Activated CD8-positive, alpha-beta memory T cell treated with anti-CD3 and anti-CD28 coated beads, Interleukin-2, amount 10 ng/mL, durations not matched to agents 7 days and 5 days (primary cell): ENCODE measurements at places on chromosomes 3 and 15. TPM values are rescaled to one million over a fixed set of nuclear protein-coding genes. Genes with fewer than 3 reads are reported as not detected.

DNA sequence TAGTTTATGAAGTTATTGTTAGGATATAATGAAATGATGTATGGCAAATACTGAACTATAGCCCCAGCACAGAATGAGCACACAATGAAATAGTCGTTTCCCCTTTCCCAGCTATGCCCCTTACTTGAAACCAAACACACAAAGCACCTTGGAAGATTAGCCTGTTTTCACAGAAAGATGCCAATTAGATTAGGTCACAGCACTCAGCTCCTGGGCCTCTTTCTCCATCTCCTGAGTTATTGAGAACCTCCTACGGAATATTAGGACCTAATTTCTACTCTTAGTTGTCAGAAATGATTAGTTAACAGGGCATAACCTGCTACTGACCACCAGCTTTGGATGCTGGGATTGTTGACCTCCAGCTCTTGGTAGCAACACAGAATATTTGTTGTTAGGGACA is 269.4 kb upstream of the ROPN1 start:
- no peak for DNase-seq
- no peaks in the 10 kb centered on the region for H3K4me1 ChIP-seq
- H3K27me3 ChIP-seq, result peaks cover 13% of the 10 kb centered on the region

DNA sequence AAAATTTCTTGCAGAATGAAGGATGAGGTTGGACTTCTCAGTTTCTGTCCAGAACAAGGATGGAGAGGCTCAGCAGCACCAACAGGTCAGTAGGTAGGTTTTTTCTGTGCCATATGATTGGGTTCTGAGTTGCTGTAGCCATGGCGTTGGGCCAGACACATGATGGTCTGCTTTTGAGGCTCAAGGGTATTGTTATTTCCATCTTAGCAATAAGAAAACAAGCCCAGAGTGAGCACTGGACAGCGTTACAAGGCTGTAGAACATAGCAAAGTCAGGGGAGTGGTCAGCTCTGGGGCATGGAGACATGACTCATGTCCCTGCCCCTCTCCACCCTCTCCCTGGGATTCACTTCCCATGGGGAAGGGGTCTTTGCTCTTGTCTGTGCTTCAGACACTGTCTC is 137.6 kb upstream of the TOPAZ1 start:
- DNase-seq, result no peak
- H3K36me3 ChIP-seq, result peaks cover 2% of the 10 kb centered on the region
- H3K27me3 ChIP-seq, result peaks cover 54% of the 10 kb centered on the region
- H3K27ac ChIP-seq, result peak overlapping the region; percentile 3

- H3K36me3 ChIP-seq, result no peaks in the 10 kb centered on the region
- no peak for DNase-seq
- H3K4me3 ChIP-seq, result no peak overlapping the region
- peaks cover 9% of the 10 kb centered on the region for H3K4me1 ChIP-seq
Measured at GRCh38 chr15:67005294-67005996, 60.0 kb upstream of the SMAD3 start.

DNA sequence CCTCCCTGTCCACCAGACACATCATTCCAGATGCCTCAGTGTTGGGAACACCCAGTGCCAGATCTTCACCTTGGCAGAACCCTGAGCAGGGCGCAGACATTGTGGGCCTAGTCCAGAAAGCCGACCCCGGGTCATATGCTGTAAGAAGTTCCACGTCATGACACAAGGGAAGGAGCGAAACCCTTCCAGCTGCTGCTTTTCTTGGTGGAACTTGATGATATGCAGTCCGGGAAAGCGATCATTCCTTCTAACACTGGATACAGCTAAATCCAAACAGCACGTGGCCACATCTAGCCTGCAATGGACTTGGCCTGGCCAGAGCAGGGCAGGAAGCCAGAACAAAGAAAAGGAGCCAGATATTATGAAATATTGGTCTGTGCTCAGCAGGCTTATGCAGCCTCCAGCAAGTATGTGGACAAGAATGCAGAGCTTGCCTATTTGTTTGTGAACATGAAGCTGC is 22.0 kb downstream of the GASK1A start:
- no peak overlapping the region for H3K27ac ChIP-seq
- no peaks in the 10 kb centered on the region for H3K27me3 ChIP-seq
- no peak for DNase-seq
- H3K4me1 ChIP-seq, result no peaks in the 10 kb centered on the region
- H3K4me3 ChIP-seq, result no peak overlapping the region

DNA sequence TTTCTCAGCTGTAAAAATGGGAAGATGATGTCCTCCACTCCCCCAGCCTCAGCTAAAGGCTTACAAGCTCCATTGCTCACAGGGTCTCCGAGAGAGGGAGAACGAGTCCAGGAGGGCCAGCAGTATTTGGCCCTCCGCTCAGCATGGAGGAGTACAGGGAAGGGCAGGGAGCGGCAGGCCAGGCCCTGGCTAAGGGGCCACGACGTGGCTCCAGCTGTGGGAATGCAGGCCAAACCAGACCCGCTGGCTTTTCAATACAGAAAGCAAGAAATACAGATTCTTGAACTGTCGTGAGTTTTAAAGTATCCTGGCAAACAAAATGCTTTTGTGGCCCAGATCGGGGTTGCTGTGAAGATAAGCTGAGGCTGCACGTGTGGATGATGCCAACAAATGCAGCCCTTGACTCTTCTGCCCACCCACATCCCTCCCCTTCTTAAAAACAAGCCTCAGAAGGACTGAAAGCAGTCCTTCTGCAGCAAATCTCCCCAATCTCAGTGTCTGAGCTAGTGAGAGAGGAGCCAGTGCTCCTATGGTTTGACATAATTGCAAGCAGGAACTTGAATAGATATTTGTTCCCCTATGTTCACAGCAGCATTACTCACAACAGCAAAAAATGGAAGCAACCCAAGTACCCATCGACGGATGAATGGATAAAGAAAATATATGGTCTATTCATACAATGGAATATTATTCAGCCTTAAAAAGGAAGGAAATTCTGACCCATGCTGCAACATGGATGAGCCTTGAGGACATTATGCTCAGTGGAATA is 18.5 kb upstream of the FBLN2 start:
- H3K27me3 ChIP-seq, result peaks cover 42% of the 10 kb centered on the region
- DNase-seq, result no peak
- H3K27ac ChIP-seq, result no peak overlapping the region
- H3K4me3 ChIP-seq, result no peak overlapping the region

DNA sequence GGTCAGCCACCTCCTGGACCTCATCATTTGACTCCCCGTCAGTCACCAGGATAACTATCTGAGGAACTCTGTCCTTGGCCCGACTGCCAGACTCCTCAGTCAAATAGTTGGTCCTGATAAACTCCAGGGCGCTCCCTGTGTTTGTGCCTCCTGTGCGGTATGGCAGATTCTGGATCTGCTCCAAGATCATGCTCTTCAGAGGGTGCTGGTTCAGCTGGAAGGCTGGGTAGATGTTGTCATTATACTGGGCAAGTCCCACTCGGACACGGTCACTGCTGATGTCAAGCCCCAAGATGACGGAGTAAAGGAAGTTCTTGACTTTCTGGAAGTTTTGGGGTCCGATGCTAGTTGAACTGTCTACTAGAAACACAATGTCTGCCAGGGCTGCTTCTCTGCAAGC is 31.1 kb upstream of the CAPN7 start:
- peaks cover 9% of the 10 kb centered on the region for H3K4me1 ChIP-seq
- no peaks in the 10 kb centered on the region for H3K36me3 ChIP-seq
- H3K4me3 ChIP-seq, result no peak overlapping the region
- DNase-seq, result no peak
- H3K27ac ChIP-seq, result no peak overlapping the region

DNA sequence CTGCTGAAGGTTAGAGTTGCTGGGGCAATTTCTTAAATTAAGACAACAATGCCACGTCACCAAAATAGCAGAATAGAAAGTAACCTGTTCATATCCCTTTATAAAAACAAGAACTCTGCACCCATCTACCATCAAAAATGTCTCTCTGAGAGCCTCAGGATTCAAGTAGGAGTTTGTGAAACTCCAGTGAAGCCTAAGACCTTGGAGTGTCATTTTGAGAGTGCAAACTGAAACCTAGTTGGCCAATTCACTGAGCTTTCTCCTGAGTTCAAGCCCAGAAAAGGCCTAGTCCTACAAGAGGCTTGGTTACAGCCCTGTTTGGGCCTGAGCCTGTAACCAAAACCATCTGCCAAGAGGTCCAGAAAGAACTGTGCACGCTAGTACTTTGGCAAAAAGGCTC is 335.1 kb downstream of the EFHB start:
- no peaks in the 10 kb centered on the region for H3K36me3 ChIP-seq
- no peak overlapping the region for H3K27ac ChIP-seq
- H3K27me3 ChIP-seq, result no peaks in the 10 kb centered on the region
- DNase-seq, result no peak
- H3K4me3 ChIP-seq, result no peak overlapping the region

DNA sequence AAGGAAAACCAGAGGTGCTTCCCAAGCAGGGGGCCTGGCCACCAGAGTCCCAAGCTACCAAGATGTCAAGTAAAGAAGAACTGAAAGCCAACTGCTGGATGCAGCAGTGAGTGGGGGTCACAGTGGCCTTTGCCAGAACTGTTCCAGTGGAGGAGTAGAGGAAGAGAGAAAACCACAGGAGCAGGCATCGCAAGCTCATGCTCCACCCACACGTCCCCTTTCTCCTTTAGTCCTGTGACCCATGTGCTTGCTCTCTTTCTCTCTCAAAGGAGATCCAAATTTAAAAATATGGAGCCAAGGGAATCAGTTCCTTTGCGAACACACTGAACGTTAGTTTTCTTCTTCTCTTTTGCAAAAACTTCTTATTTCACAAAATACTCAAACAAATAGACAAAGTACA is 12.4 kb upstream of the ABHD2 start:
- no peaks in the 10 kb centered on the region for H3K36me3 ChIP-seq
- DNase-seq, result no peak
- H3K27ac ChIP-seq, result no peak overlapping the region

DNA sequence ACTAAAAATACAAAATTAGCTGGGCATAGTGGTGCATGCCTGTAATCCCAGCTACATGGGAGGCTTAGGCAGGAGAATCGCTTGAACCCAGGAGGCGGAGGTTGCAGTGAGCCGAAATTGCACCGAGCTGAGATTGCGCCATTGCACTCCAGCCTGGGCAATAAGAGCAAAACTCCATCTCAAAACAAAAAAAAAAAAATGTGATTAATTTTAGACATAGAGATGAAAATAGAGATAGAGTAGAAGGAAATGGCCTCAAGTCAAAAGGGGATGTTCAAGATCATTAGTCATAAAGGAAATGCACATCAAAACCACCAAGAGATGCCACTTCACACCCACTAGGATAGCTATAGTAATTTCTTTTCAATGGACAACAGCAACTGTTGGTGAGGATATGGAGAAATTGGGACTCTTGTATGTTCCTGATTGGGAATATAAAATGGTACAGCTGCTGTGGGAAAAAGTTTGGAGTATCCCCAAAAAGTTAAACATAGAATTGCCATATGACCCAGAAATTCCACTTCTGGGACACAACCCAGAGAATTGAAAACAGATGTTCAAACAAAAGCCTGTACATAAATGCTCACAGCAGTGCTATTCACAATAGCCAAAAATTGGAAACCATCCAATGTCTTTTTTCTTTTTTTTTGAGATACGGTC is 55.4 kb downstream of the ABHD2 start:
- H3K4me1 ChIP-seq, result peaks cover 33% of the 10 kb centered on the region
- no peak overlapping the region for H3K4me3 ChIP-seq
- no peak for DNase-seq
- H3K27ac ChIP-seq, result peak overlapping the region; percentile 19

DNA sequence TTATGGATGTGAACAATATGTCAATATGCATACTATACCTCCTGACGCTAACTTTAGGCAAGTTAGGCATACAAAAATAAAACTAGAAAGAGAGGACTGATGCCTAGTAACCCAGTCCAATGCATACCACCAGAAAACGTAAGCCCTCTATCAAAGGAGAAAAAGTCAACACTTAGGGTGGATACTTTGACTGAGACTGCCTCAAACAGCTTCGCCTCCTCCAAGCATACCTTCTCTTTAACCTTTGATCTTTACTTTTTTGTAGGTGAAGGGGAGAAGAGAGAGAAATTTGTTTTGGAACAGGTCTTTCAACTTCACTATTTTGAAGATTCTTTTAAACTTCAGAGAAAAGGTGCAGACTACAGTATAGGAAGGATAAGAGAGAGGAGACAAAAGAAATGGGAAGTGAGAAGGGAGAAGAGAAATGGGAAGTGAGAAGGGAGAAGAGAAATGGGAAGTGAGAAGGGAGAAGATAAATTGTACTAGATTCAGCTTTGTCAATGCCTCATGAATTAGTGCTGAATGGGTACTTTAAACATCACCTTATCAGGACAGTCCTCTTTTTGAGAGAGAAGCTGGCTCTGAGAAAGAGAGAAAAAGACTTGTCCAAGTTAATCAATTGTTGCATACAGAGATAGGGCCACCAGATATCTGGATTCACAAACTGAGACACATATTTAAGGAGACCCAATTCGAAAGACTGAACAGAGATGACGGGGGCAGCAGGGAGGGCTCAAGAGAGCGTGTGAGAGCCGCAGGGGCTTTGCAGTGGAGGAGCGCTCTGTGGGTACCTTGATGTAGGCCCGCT is 1.0 kb downstream of the P3H2 start:
- peak overlapping the region; percentile 10 for H3K27ac ChIP-seq
- DNase-seq, result no peak
- H3K36me3 ChIP-seq, result no peaks in the 10 kb centered on the region
- H3K4me3 ChIP-seq, result peak overlapping the region; percentile 14
- H3K4me1 ChIP-seq, result peaks cover 6% of the 10 kb centered on the region

GRCh38 chr15:31383139-31383538 is 56.5 kb downstream of the KLF13 start:
- H3K27me3 ChIP-seq, result no peaks in the 10 kb centered on the region
- peaks cover 44% of the 10 kb centered on the region for H3K4me1 ChIP-seq
- no peak overlapping the region for H3K27ac ChIP-seq
- H3K4me3 ChIP-seq, result no peak overlapping the region
- peaks cover 36% of the 10 kb centered on the region for H3K36me3 ChIP-seq

DNA sequence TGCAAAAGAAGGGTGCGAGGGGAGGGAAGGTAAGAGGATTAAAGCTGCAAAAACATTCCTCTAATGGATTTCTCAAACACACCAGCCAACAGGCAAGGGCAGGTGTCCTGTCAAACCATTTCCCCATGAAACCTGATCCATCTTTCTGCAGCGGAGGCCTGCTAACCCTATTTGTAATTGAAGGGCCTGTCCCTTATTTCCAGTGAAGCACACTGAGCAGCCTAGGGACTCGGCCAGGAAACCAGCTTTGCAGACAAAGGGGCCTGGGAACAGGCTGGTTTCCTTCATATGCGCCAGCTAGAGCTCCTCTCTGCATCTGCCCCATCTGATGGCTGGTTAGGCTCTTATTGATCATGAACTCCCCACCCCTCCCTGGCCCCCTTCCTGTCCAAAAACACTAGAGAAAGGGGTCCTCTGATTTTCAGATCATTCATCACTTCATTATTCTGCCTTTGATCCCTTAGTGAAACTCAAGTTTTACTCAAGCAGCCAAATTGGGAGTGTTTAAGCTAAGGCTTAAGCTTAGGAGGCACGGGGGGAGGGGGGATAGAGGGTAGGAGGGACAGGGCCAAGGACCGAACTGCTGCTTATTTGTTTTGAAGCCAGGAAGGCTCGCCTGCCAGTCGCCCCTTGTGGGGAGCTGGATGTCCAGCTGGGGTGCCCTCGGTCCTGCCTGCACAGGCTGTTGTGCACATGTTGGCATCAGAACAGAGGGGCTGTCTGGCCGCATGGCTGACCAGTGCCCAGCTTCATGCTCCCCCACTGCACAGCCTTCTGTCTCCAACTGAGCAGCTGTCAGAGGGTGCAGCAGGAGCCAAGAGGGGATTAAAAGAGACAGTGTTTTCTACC is 53.1 kb downstream of the BOC start:
- H3K36me3 ChIP-seq, result no peaks in the 10 kb centered on the region
- peaks cover 35% of the 10 kb centered on the region for H3K27me3 ChIP-seq
- no peak overlapping the region for H3K4me3 ChIP-seq
- H3K27ac ChIP-seq, result no peak overlapping the region

GRCh38 chr3:66492672-66493071 is 8.2 kb downstream of the LRIG1 start:
- H3K36me3 ChIP-seq, result peaks cover 3% of the 10 kb centered on the region
- DNase-seq, result no peak
- H3K27me3 ChIP-seq, result no peaks in the 10 kb centered on the region
- no peak overlapping the region for H3K4me3 ChIP-seq

The OXTR gene
- 1.4 TPM for total RNA-seq

The ZPLD1 gene
- total RNA-seq, result not detected

The SYNPR gene
- total RNA-seq, result not detected
